Stimulated activated CD8-positive, alpha-beta memory T cell treated with anti-CD3 and anti-CD28 coated beads, Interleukin-2, amount 100 ng/mL, for 1 hour (primary cell): ENCODE measurements at places on chromosomes 6 and 20.

DNA sequence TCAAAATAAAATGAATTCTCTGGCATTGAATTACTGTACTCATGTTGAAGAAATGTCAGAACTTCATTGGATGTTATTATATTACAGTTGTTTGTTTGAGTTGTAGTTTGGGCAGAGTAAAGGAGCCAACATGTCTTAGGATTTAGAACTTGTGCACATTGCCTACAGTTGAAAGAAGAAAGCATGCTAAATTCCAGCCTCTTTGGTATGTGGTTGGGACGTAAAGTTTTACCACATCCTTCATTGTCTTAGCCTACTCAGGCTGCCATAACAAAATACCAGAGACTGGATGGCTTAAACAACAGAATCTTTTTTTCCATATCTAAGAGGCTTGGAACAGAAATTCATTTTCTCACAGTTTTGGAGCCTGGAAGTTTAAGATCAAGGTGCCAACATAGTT lies 42.4 kb downstream of the HFE start:
- DNase-seq = no peak

- no peak for DNase-seq
Observed at GRCh38 chr20:982754-983153, 19.4 kb downstream of the RSPO4 start.

DNA sequence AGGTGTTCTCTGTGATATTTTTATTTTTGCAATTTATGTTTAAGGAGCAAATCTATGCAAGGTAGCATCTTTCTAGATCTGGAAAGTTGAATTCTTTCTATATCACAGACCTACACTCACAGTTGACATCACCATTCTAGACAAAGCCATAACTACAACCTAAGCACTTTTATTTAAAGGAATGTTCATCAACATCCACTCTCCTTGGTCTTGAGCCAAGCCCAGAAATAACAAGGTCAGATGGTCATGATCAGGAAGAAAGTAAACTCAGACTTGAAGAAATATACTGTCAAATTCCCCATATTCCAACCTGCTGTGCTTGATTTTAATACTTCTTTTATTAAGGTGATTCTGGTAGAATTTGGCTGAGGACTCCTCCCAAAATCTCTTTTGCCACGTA lies 32.2 kb downstream of the MMUT start:
- DNase-seq = no peak

- no peak for DNase-seq
Observed at GRCh38 chr6:90319044-90319443, 22.4 kb upstream of the BACH2 start.

- no peak for DNase-seq
Observed at GRCh38 chr6:29564875-29565274, 5.3 kb upstream of the UBD start.

DNA sequence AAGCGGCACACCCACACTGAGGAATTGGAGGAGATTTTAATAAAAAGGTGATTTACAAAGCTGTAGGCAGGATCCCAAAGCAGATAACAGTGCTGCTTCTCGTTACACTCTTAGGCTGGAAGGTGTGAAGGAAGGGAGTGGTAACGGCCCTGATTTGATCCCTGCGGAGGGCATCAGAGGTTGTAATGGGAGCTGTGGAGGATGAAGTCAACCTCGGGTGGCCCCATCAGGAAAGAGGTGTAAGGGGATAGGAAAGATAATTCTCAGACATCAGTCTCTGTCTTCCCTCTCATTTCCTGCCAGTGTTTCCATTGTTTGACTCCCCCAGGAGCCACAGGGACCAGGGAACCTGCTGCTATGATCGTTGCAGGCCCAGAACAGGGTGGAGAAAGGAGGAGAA lies 245.7 kb upstream of the NOX3 start:
- no peak for DNase-seq

DNA sequence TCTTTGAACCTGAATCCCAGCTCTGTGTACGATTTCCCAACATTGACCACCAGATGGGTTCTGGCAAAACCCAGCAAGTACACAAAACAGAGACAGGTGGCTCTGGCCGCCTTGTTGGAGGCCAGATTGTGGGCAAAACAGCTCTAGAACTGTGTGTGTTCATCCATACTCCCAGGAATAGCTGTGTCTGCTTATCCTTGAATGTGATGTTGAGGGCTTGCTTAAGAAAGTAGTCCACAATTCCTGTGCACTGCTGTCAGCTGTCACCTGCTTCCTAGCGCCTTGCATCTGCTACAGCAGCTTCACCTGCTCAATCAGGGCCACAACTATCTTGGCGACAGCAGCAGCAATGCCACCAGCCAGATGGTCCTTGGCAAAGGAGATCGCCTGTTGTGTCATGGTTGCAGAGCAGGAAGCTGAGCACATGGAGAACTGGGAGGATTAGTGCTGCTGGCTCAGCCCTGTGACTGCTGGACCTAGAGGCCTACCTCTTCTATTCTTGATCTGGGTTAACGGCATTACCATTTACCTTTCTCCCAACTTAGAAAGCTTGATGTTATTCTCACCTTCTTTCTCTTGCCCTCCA lies 3.7 kb upstream of the SMAP1 start:
- DNase-seq = no peak

GRCh38 chr20:35093267-35093884 lies 769 bp upstream of the TRPC4AP start:
- DNase-seq = no peak

- DNase-seq = no peak
Observed at GRCh38 chr20:45087097-45087790, 13.7 kb downstream of the KCNS1 start.

DNA sequence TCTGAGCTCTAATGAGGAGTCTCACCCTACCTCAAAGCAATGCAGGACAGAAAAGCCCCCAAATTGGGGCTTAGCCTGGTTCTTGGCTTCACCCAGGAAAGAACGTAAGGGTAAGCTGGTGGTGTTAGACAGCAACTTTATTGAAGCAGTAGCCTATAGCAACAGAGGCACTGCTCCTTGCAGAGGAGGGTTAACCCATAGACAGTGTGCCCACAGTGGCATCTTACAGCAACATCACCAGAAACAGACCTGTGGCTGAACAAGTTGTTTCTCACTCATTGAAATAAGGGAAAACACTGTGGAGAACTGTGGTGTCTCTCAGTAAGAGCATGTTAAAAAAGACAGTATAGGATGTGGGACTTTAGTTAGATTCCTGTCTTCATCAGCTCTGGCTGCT lies 80.4 kb upstream of the SPTLC3 start:
- no peak for DNase-seq

- no peak for DNase-seq
Observed at GRCh38 chr20:46011631-46012482, 3.1 kb downstream of the MMP9 start.

DNA sequence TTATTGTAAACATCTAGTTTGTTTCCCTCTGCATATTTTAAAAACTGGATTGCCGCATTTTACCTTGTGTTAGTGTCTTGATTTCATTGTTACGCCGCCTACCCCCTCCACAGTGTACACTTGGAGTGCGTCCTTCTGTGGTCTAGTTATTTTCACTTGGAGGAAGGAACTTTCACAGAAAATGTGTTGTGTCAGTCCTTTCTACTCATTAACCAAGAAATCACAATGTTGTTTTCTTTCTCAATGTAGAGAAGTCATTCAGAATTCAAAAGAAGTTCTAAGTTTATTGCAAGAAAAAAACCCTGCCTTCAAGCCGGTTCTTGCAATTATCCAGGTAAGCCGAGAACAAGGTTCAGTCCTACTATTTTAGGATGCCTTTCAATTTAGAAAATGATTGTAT lies 10.3 kb downstream of the MTHFD1L start:
- no peak for DNase-seq

DNA sequence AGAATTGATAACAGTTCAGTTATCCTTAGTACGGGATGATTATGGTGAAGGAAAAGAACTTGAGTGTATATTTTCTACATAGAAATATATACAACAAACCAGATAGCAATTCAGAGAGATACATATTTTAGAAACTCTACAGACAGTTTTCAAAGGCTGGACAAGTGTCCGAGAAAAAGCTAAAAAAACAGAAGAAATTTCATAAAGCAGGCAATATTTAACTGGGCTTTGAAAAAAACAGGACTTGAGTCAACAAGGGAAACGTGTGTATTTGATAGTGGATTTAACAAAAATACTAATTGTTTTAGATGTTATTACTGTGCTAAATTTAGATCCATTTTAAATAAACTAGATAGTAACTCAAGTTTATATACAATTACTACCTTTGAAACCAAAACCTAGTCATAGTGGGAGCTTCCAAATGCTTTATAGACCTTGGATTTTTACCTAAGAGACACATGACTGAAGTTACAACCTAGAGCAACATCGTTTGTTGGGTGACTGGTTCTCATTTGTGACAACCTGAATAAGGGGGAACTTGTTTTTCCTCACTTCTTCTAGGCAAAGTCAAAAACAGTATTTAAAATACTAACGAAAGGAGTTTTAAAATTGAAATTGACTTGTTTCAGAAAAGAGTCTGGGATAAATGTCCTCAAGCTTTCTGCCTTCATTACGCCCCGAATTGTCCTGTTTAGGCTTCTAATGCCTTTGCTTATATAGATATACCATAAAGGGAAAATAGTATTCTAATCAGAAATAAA lies 116.7 kb upstream of the PRSS16 start:
- DNase-seq = no peak

GRCh38 chr6:149681209-149681608 lies 32.7 kb upstream of the KATNA1 start:
- DNase-seq = no peak

DNA sequence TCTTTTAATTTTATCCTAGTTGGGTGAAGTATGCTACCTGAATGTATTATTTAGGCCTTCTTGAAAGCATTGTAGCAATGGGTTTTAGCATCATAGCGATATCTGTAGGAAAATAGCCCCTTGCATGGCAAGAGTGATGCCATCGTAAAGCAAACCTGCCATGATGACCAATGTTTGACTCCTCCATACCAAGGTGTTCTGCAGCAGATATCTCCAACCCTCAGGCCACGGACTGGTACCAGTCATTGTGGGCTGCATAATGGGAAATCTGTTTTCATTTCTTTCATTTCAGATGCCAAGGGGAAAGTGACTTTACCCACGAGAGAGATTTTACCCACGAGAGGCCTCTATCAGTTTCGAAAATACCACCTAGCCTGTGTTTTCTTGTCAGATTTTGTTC lies 6.2 kb downstream of the TXLNB start:
- DNase-seq = no peak

DNA sequence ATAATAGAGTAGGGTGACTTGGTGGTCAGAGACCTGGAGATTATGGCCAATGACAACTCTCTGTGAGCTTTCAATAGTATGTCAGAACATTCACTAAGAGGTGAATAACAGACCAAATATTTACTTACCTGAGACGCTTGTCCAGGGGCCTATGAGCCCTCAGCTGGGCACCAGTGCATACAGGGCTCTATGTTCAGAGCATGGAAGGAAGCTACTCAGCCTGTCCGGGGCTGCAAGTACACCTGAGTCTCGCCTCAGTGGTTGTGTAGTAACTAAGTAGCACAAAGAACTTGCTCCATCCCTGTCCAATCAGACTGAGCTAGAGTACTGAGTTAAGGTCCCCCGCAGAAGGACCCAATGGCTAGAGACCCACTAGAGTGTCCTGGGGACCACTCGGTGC lies 11.6 kb upstream of the SCGN start:
- DNase-seq = no peak

- DNase-seq = no peak
Observed at GRCh38 chr6:133062077-133062476, 179.1 kb upstream of the EYA4 start.
